Stimulated activated CD8-positive, alpha-beta memory T cell treated with anti-CD3 and anti-CD28 coated beads, Interleukin-4, amount 100 ng/mL, for 1 hour (primary cell): ENCODE measurements at places on chromosomes 7 and 10.

- DNase-seq = no peak
These were observed 479.3 kb downstream of the GLRX3 start for GRCh38 chr10:130615457-130615856.

- no peak for DNase-seq
These were observed 61.7 kb upstream of the LYZL1 start for GRCh38 chr10:29227201-29227600.

DNA sequence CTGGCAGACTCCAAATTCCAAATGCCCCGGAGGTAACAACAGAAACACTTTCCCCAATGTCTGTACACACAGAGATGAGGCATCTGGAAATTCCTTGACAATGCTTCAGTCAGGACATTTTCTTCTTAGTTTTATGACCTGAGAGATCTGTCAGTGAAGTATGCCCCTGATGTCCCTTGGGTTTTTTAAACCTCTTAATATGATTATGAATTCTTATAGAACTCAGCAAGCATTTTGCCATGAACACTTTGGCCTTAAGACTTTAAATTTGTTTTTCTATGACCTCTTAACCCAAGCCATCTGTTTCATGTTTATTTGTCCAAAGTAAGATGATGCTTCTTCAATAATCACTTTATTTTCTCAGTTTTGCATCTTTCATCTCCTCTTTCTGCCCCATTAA, 1206.2 kb downstream of the GATA3 start:
- no peak for DNase-seq

GRCh38 chr7:99004216-99004615, 125.9 kb downstream of the TRRAP start:
- DNase-seq = no peak

GRCh38 chr10:91643700-91644099, 10.8 kb upstream of the PPP1R3C start:
- DNase-seq = no peak

- no peak for DNase-seq
These were observed 591.6 kb downstream of the REEP3 start for GRCh38 chr10:64112701-64113355.
